ENCODE measurements at places on chromosomes 2 and 18. TPM values are rescaled to one million over a fixed set of nuclear protein-coding genes. Genes with fewer than 3 reads are reported as not detected.

Gene SEPTIN10
- total RNA-seq: 56.0 TPM

DNA sequence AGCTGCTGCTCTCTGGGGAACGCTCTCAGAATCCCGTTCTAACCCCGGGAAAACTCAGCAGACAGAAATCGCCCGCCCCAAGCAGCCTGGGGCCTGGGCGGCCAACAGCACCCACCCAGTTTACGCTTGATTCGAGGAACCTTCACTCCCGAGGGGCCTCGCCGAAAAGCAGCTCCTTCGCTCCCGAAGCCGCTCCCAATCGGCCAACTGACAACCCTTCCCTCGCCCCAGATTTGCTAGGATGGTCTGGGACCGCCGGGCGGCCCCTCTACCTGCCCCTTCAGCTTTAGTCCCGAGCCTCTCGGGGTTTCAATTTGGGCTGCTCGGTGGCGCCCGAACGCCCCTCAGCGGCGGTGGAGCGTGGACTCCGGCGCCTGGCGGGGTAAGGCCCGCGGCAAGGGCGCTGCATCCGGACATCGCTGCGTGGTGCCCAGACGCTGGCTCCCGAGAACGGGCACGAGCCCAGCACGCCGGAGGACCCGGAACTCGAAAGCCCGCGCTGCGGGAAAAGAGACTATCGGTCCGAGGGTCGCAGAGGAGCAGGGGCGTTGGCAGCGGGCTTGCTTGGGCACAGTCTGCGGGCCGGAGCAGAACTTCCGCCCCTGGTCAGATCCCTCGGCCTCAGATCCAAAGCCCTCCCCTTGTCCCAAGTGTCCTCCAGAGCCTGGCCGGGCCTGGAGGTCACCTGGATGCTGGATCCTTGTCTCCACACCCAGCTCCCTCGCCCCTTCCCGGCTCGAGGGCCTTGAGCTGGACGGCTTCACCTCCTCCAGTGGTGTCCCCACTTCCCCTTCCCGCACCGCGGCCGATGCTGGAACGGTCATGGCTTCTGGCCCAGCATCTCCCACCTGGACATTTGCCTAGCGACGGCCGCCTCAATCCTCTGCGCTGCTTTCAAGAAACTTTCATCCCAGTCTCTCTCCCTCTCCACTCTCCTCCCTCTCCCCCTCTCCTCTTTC lies 3.0 kb upstream of the OTX1 start:
- peak; percentile 36 for DNase-seq

- no peak for DNase-seq
Observed at GRCh38 chr2:102028470-102028869, 36.7 kb downstream of the IL1R2 start.

DNA sequence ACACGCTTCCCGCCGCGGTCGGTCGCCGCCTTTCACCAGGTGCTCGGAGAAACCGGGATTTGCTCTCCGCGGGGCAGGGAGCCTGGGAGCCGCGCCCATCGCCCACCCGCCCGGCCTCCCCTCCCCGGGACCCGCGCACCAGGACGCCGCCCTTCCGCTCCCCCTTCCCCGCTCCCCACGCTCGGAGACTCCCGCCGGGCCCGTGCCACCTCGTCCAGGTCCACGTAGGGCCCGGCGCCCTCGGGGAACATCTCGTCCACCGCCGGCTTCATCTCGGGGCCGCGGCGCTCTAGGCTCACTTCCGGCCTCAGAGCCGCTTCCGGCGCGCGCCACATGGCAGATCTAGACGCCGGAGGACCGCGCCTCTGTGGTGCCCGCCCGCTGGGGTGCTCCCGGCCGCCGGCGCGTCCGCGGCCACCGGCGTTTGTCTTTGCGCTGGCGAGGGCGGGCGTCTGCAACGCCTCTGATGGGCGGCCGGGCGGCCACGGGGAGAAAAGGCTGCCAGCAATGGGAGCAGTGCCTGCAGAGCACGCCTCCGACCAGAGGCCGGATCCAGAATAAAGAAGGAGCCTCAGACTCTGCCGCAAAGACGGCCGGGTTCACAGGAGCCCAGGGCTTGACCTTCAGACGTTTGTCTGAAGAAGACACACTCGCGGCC lies at the start of gene COPS9:
COPS9 (minus strand) TSS at position 293 of the 658 bp plus-strand sequence; CDS start at position 272, 21 bp downstream.
- peak; percentile 90 for DNase-seq

Gene FN1
- 2,790 TPM for total RNA-seq

- DNase-seq: no peak
Observed at GRCh38 chr2:217866457-217866856, 136.3 kb downstream of the TNS1 start.

- no peak for DNase-seq
Observed at GRCh38 chr2:233758141-233758540, 1.9 kb upstream of the UGT1A1 start.

GRCh38 chr2:44560941-44561340 lies 199.2 kb downstream of the CAMKMT start:
- DNase-seq: no peak

Measured in Daoy (cell line).